ENCODE measurements at places on chromosomes 13 and 19.
A peak's percentile ranks its signal among the peaks of the same experiment; 100 is the strongest.

- no peak for DNase-seq
Observed at GRCh38 chr13:38954291-38954690, 36.3 kb downstream of the STOML3 start.

DNA sequence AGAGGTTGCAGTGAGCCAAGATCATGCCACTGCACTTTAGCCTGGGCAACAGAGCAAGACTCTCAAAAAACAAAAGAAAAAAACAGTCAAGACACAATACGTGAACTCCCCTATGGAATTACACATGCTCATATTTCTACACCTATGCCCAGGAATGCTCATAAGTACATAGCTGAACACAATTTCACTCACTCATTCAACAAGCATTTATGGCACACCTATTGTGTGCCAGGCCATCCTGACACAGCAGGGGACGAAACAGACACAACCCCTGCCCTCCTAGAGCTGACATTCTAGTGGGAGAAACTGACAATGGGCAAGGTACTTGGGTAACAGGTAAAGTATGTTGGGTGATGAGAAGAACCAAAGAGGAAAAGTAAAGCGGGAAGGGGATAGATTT lies 9.5 kb downstream of the AXL start:
- no peak for DNase-seq

- DNase-seq, result no peak
Observed at GRCh38 chr19:35236638-35237400, 8.3 kb upstream of the FAM187B start.

DNA sequence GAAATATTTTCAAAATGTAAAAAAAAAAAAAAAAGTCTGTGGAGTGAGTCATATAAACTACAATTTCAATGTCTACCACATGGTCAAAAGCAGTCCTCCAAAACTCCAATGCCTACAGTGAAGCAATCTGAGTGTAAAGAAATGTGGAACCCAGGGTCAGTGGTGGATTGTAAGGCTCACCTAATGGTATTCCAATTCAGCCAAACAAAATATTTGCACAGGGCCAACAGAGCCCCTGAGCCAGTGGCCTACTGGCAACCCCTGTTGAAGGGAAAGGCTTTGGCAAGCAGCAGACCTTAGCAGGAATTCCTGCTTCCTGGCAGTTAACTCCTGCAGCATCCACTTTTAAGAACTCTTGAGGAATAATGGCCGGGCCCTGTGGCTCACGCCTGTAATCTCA lies 3.4 kb downstream of the DNMT1 start:
- no peak for DNase-seq

DNA sequence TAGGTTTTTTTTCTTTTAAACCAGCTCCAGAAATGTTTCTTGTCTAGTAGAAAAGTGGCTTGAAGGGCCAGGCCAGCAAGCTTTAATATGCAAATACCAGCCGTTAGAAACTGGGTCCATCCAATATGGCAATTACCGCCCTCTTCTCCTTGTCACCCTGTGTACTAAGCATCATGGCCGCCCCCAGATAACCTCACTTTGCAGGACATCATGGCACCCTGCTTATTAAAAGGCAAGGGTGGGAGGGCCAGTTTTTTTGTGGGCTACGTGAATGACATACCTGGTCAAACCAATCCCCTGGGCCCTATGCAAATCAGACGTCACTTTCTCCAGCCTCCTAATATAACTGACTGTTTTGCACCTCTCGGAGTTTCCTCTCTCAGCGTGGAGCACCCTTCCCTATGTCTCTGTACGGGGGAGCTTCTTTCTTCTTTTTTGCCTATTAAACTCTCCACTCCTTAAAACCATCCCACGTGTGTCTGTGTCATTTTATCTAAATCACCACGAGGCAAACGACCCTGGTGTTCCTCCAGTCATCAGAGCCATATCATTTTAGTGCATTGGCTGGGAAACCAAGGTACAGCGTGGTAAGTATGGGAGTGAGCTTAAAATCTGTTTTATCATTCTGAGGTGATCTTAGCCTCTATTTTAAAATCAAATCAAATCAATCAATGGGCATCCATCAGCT lies 27.7 kb downstream of the OXGR1 start:
- DNase-seq, result no peak

DNA sequence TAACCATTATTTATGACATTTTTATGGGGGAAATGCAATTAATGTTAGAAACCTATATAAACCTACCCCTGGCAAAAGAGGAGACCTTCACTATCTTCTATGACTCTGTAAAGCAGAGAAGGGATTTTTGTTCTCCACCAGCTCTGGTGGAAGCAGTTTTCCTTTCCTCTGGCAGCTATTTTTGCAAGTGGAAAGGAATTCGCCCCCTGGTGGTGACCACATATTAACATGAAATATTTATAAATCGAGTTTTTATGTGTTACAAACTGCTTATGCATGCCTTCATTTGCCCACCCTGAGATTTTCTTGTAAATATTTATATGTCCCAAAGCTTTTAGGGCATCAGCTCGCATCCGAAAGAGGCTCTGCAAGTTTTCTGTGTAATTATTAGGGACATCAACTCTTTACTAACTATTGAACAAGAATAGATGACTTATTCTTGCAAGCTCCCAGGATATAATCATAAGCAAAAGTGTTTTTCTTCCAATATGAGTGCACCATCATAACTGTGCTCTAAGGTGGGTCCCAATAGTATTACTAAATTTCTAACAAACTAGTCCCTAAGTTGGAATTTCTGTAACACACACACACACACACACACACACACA lies 62.4 kb downstream of the SERTM1 start:
- peak; percentile 62 for DNase-seq

- DNase-seq, result no peak
Observed at GRCh38 chr13:75872980-75873379, 236.8 kb downstream of the LMO7 start.

DNA sequence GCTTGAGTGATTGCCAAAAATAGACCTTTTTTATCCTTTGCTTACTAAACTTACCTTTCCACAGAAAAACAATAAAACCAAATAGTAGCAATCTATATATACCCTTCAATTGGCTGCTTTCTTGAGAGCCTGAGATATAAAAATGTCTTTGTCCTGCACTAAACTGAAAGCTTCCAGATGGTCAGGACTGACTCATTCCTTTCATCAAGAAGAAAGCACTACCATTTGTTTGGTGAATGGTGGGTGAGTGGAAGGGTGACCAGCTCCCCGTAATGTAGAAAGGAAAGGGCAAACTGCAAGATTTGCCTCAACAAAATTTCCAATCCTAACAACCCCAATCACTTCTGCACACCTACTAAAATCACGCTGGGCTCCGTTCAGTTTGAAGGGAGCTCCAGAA lies 67.8 kb downstream of the SACS start:
- DNase-seq, result no peak

- no peak for DNase-seq
Observed at GRCh38 chr13:111385183-111385857, 64.9 kb downstream of the TEX29 start.

Data from cerebellar cortex (tissue), 1 donor.